ENCODE measurements at places on chromosomes 7 and 10. TPM values are rescaled to one million over a fixed set of nuclear protein-coding genes. Genes with fewer than 3 reads are reported as not detected.
A peak's percentile ranks its signal among the peaks of the same experiment; 100 is the strongest.

GRCh38 chr7:56051339-56052191 is at the start of the genes CCT6A and PSPH:
Gene CCT6A (plus strand): TSS chr7:56051765. CDS start chr7:56051849, 84 bp downstream.
Gene PSPH (minus strand): TSS chr7:56051444. CDS start chr7:56021212, 30,232 bp downstream.
- peak within 1 kb of the TSS; percentile 98 for H3K27ac ChIP-seq
- H3K36me3 ChIP-seq = peaks cover 38% of the 10 kb centered on the region
- DNase-seq = peak; percentile 98
- peak within 1 kb of the TSS; percentile 100 for H3K4me3 ChIP-seq
- H3K27me3 ChIP-seq = no peaks in the 10 kb centered on the region

DNA sequence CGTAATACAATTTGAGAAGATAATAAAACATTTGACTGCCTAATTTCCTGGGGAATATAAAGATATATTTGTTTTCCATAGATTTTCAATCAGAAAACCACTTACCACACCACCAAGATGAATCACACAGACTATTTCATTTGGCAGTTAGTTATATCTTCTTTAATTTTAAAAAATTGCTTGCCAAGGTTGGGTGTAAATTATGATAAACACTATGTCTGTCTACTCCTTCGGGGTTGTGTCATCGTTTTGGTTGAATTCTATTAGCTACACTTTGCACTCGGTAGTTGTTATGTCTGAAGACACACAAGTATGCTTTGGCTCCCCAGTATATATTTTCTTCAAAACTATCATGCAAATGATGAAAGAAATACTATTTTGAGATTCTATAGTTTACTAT is 594.8 kb upstream of the SEMA3D start:
- DNase-seq = no peak
- no peak overlapping the region for H3K4me3 ChIP-seq
- H3K36me3 ChIP-seq = no peaks in the 10 kb centered on the region
- no peaks in the 10 kb centered on the region for H3K4me1 ChIP-seq

DNA sequence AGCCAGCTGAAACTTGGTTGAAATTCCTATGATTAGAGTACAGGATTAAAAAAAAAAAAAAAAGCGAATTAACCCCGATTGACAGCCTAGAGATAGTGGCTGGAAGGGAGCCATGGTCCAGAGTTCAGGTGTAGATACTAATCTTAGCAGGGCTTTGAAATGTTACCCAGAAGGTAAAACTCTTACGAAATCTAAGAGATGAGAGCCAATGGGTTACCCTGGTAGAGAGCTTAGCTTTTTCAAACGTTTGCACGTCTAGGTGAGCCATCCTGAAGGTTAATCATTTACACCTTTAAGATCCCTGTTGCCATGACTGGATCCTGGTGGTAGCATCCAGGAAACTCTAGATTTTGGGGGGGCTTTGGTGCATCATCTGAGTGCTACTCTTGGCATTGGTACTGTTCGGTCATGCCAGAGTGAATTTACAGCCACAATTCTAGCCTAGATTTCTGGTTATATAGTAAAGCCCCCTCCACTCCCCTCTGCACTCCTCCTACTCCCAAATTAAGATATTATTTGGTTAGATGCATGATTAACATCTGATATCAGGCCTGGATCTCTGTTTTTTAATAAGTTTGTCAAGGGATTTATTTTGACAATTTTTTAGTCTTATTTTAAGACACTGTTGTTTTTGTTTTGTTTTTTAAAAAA is 1.2 kb downstream of the AGFG2 start:
- peak overlapping the region; percentile 99 for H3K4me3 ChIP-seq
- H3K27me3 ChIP-seq = no peaks in the 10 kb centered on the region
- no peak for DNase-seq
- H3K36me3 ChIP-seq = peaks cover 41% of the 10 kb centered on the region

- no peak overlapping the region for H3K4me3 ChIP-seq
- H3K4me1 ChIP-seq = no peaks in the 10 kb centered on the region
- no peaks in the 10 kb centered on the region for H3K36me3 ChIP-seq
- no peaks in the 10 kb centered on the region for H3K27me3 ChIP-seq
- H3K27ac ChIP-seq = no peak overlapping the region
Measured at GRCh38 chr7:154709840-154710520, 292.9 kb downstream of the PAXIP1 start.

DNA sequence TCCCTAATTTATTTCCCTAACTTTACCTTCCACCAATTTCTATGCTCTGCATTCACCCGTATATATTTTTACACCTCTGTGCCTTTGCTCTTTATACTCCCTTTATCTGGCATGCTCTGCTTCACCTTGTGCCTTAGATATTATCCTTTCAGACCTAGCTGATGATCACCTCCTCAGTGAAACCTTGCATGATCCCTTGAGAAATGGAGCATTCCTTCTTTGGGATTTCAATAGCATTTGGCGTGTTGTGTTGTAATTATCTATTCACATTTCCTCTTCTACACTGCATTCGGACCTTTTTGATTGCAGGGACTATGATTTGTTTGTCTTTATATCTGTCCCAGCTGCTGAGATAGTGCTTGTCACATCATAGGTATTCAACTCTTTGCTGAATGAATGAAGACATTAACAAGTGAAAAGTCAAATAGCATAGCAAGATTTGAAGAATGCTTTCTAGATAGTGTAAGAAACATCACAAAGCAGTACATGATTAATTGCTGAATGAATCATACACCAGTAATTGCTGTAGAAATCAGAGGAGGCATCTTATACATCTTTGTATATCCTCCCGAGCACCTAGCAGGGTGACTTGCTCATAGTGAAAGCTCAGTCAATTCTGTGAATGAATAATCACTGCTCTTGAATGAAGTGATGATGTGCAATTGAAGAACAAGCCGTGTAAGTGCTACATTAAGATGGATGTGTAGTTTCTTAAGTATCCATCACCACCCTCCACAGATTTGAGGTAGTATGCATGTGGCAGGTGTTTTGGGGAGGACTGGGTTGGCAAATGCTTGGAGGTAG is 2.0 kb upstream of the TM9SF3 start:
- H3K27me3 ChIP-seq = peaks cover 18% of the 10 kb centered on the region
- peak; percentile 69 for DNase-seq
- H3K4me3 ChIP-seq = no peak overlapping the region
- no peak overlapping the region for H3K27ac ChIP-seq
- peaks cover 6% of the 10 kb centered on the region for H3K36me3 ChIP-seq
- peaks cover 16% of the 10 kb centered on the region for H3K4me1 ChIP-seq

DNA sequence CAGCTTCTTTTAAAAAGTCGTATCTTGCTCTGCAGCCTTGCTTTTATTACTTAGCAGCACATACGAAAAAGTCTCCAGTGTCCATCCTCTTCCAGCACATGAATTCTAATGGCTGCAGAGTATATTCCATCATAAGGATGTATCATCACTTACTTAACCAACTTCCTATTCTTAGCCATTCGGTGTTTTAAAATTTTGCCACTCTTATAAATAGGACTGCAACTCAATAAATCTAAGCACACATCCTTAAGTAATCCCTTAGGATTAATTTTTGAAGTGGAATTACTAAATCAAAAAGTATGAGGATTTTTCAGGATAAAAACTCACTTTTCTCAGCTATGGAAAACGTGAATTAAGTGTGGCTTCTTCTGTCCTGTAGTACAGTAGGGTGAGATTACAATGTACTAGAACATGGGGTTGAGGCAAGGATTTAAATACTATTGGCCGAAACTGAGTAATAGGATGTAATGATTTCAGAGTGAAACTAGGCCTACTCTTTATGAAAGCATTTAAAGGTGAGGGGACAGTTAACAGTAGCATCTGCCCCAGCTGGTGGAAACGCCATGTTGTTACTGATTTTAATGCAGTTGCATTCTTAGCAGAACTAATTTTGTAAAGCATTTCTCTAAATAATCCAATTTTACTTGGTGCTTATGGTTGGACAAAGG is 1035.5 kb downstream of the LRMDA start:
- no peak overlapping the region for H3K27ac ChIP-seq
- H3K36me3 ChIP-seq = no peaks in the 10 kb centered on the region
- DNase-seq = no peak
- no peak overlapping the region for H3K4me3 ChIP-seq
- H3K27me3 ChIP-seq = no peaks in the 10 kb centered on the region
- H3K4me1 ChIP-seq = no peaks in the 10 kb centered on the region

DNA sequence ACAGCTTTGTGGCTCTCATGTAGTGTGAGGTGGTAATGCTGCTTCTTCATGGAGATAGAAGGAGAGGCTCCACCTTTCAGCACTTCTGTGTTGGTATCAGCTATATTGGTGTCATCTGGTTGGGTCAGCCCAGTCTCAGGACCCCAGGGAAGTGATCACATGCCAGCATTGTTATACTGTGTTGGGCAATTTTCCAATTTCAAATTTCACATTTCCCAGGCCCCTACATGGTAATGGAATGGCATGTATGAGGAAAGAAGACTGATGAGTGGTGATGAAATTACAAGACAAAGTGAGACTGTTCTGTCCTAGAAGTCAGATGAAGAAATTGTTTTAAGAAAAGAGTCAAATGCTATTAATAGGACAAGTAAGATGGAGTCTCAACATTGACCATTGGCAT is 3.7 kb upstream of the AKR1C3 start:
- DNase-seq = no peak
- no peak overlapping the region for H3K27ac ChIP-seq
- H3K4me1 ChIP-seq = peaks cover 5% of the 10 kb centered on the region
- H3K4me3 ChIP-seq = no peak overlapping the region

DNA sequence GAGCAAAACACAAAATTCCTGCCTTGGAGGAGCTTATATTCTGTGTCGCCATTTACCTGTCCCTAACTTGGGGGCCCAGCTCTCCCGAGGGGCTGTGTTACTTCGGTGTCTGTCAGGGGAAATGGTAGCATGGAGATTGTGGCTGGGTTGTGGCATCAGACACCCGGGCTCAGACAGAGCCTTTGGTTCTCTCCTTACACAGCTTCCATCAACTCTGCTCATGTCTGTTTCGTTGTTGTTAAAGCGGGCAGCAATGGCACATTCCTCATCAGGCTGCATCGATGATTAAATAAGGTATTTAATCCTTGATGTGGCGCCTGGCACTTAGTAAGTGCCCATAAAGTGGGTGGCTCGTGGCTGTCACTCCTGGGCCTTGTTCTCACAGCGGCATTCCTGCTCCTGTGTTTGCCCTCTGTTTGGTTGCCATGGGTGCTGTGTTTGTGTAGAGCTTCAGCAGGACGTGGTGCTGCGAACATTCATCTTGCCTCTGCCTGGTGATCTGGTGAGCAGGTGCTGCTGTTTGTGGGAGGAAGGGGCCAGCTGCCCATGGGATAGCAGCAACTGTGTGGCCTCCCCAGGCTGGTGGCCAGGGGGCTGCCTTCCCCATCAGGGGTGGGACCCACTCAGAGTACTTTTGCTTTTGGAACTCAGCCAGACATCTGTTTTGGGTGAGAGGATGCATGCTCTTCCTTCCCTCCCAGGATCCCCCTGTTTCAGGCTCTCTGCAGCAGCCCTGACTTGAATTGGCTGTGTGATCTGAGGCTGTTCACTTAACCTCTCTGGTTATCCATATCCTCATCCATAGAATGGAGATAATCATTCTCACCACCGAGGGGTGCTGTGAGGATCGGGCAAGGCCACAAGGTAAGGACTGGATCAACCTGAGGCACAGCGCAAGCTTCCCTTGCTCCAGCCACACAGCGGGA is 207.2 kb upstream of the SVIL start:
- H3K27me3 ChIP-seq = peaks cover 3% of the 10 kb centered on the region
- H3K4me1 ChIP-seq = no peaks in the 10 kb centered on the region
- no peak overlapping the region for H3K27ac ChIP-seq
- no peak overlapping the region for H3K4me3 ChIP-seq
- H3K36me3 ChIP-seq = no peaks in the 10 kb centered on the region

DNA sequence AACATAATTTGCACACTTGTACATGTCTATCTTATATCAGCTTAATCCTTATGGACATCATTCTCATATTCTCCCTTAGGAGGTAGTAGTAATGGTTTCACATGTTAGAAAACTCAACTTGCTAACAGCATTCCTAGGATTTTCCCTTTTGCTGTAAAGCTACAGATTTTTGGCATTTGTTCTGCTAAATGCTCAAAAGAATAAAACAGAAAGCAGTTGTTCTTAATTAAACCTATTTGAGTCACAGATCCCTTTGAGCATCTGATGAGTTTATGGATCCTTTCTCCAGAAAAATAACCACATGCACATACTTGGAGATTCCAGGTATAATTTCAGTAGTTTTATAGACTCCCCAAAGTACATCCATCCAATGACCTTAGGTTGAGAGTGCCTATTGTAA is 122.9 kb upstream of the BET1 start:
- H3K4me1 ChIP-seq = no peaks in the 10 kb centered on the region
- no peak overlapping the region for H3K27ac ChIP-seq
- no peak for DNase-seq
- no peaks in the 10 kb centered on the region for H3K36me3 ChIP-seq
- no peak overlapping the region for H3K4me3 ChIP-seq

GRCh38 chr10:133281084-133281483 is 4.4 kb upstream of the ADAM8 start:
- no peaks in the 10 kb centered on the region for H3K27me3 ChIP-seq
- no peak overlapping the region for H3K4me3 ChIP-seq

DNA sequence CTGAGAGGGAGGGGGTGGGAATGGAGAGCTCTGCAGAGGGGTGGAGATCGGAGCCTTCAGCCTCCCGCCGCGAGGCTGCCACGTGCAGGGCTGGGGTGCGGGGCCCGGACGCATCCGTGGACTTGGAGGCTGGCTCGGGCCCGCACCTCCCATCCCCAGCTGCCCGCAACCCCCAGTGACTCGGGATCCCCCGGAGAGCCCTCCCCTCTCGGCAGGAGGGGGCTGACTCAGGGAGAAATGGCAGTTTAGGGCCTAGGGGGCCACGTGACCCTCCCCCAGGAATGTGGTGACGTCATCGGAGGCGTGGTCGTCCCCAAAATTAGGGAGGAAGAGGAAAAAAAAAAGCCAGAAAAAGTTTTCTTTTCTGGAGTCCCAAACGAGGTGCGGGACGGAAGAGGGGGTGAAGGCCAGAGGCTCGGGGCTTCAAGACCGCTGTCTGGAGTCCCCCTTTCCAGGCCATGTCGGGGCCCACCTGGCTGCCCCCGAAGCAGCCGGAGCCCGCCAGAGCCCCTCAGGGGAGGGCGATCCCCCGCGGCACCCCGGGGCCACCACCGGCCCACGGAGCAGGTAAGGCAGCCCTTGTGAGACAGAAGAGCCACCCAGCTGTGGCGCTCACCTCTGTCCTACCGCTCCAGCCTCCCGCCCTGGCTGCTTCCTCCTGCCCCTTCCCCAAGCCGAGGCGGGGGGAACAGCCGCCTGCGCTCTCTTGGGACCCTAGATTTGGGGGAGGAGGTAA is at the start of gene TRIP6:
TSS of gene TRIP6 (plus strand) at position 348 of the 736 bp plus-strand sequence. CDS start at position 459, 111 bp downstream.
- peak within 1 kb of the TSS; percentile 98 for H3K27ac ChIP-seq
- H3K4me1 ChIP-seq = peaks cover 12% of the 10 kb centered on the region
- peak; percentile 89 for DNase-seq
- H3K36me3 ChIP-seq = peaks cover 36% of the 10 kb centered on the region
- peak within 1 kb of the TSS; percentile 99 for H3K4me3 ChIP-seq
- H3K27me3 ChIP-seq = no peaks in the 10 kb centered on the region

The KLLN gene
- 0.54 TPM for total RNA-seq

The SOSTDC1 gene
- total RNA-seq = not detected

Measured in activated CD4-positive, alpha-beta T cell treated with anti-CD3 and anti-CD28 coated beads, Interleukin-2, amount 10 ng/mL, durations not matched to agents 24 days and 14 days (primary cell).